NT2/D1 (cell line): ENCODE measurements at places on chromosomes 6 and 20.

- peak; percentile 42 for DNase-seq
These were observed 150.7 kb upstream of the PLCB4 start for GRCh38 chr20:8918145-8918544.

DNA sequence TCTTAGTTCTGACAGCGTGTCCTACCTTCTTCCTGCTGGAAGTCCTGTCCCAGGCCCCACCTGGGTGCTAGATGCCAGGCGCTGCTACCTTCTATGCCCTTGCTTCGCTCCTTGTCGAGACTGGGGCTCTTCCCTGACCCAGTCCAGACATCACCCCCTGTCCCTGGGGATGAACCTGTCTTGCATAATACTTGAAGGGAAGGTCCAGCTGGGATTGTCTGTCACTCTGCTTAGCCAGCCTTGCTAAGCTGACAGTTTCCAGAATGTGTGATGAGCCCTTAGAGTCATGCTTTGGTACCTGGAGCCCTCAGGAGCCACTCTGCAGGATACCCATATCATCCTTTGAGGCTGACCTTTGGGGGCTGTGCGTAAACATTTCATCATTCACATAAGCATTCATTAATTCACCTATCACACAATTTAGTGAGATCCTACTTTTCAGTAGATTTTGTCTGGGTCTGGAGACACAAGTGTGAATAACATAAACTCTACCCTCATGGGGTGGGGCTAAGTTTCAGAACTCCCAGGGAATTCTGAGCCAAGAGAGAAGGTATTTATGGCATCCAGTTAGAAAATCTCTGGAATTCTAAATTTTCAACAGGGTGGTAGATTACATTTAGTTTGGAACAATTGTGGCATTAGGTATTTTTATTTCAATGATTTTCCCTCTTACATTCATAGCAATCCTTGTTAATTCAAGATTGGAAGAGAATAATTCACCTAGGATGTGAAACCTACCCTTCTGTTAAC is 151.1 kb upstream of the HDAC2 start:
- DNase-seq, result no peak

DNA sequence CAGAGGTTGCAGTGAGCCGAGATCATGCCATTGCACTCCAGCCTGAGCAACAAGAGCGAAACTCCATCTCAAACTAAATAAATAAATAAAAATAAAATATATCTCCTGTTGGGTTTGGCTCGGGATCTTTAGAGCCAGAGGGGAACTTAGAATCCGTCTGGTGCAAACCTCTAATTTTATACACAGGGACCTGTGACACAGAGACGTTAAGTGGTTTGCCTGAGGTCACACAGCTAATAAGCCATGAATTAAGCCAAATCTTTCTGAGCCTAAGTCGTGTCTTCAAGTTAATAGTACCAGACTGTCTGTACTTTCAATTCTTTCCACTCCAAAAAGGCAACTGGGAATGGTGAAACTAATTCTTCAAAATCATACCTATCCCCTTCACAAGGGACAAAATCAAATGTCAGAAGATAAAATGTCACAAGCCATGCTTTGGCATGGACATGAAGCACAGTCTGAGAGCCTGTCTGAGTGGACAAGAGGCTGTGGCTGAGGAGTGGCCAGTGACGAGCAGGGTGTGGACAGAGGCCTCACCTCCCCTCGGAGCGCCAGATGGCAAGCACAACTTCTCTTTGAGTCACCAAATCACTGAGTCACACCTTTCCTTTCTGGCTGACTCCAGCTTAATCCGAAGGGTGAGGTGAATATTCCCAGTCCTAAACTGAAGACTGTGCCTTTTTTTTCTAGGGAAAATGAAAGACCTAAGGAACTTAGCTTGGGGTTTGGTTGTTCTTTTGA is 177.4 kb downstream of the TFAP2A start:
- DNase-seq, result no peak

GRCh38 chr6:111615916-111616612 is 10.4 kb upstream of the TRAF3IP2 start:
- no peak for DNase-seq

- no peak for DNase-seq
These were observed 234.5 kb upstream of the MAN1A1 start for GRCh38 chr6:119584088-119584487.

GRCh38 chr20:8057871-8058270 is 38.3 kb upstream of the TMX4 start:
- no peak for DNase-seq

DNA sequence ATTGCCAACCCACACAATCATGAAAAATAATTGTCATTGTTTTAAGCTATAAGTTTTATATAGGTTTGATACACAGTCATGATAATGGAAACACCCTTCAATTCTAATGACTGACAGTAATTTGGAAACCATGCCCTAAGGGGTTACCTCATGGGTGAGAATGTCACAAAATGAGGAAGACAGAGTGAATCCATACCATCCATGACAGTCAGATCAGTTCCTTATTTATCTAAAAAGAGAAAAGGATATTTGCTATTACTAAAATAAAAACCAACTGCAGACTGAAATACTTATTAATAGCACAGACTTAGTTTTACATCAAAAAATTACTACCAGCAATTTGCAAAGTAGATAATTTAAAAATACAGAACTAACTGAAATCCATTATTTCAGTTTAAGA is 437.8 kb downstream of the UTRN start:
- DNase-seq, result no peak

GRCh38 chr6:148470156-148470555 is 127.5 kb downstream of the SASH1 start:
- no peak for DNase-seq

DNA sequence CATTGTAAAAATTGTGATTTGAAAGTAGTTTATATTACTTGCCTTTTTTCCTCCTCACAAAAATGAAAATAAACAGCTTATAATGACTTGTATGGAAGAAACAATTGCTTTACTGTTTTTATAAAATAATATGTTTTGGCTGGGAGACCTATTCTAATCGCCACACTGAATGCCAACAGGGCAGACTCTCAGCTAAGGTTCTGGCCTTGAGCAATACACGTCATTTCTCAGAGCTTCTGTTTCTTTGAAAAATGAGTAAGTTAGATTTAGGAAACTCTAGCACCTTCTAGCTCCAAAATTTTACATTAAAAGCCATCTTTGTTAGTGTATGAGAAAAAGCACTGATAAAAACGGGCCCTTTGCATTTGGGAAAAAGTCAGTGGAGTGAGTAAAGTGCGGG is 166.6 kb downstream of the ARID1B start:
- DNase-seq, result no peak

- DNase-seq, result no peak
These were observed 43.3 kb upstream of the MRPS10 start for GRCh38 chr6:42260972-42261371.
